ENCODE measurements at places on chromosomes 13 and 19. TPM values are rescaled to one million over a fixed set of nuclear protein-coding genes. Genes with fewer than 3 reads are reported as not detected.

Gene OR10H1
- total RNA-seq, result not detected

Gene NOVA2
- total RNA-seq, result 15.9 TPM

Gene DEDD2
- total RNA-seq, result 22.6 TPM

Gene CD79A
- not detected for total RNA-seq

Gene WDR88
- total RNA-seq, result not detected

Gene ZNF30
- total RNA-seq, result 9.0 TPM

Gene VSTM2B
- total RNA-seq, result 9.9 TPM

All from diencephalon (tissue), 1 donor.